Large intestine (tissue), 12 donors: ENCODE measurements at places on chromosomes 2 and 18.

DNA sequence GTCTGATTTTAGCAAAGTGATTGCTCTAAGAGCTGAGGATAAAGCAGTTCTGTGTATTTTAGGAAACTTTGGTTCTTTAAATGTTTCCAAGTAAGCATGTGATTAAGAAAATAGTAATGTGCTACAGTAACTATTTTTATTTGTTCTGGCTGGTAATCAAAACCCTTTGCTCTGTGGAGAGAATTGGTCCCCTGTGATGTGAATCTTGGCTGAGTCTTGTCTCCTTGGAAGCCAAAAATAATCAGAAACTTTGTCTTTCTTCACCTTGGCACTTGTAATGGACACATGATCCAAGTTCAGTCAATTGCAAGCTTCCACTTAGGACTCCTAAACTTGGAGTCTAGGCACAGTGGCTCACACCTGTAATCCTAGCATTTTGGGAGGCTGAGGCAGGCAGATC lies 422.7 kb upstream of the CDH20 start:
- peak; percentile 8 for DNase-seq

GRCh38 chr2:216504376-216504762 lies 5.7 kb downstream of the RPL37A start:
- DNase-seq: no peak

DNA sequence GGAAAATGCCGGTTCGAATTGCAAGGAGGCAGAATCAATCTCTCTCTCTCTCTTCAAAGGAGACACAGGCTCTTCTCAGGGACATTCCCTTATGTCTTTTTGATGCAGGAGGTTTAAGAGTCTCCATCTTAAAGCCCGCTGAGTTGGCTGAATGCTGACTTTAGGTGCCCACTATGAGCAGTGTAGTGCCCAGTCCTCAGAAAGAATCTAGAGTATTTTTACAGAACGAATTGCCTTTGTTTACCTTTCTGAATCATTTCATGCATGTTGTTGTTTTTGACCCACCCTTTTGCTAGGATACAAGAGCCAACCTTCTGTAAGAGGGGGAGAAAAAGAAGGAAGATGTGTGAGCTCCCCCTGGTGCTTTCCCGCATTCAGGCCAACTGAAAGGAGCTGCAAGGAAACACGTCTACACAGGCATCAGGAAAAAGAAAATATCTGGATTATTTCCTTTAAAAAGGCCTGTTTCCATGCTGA lies 193.5 kb upstream of the TCF4 start:
- DNase-seq: no peak

DNA sequence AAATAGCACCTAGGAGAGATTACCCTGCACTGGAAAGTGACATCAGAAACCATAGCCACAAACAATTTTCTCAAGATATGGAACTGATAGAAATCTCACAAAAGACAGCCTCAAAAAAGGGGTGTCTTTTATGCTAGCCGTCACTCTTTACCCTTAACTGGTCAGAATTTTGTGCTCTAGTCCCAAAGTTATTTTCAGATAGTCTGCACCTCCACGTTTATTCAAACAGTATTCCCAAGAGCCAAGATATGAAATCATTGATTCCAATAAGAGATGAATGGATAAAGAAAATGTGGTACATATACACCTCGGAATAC lies 23.5 kb upstream of the PMAIP1 start:
- no peak for DNase-seq

DNA sequence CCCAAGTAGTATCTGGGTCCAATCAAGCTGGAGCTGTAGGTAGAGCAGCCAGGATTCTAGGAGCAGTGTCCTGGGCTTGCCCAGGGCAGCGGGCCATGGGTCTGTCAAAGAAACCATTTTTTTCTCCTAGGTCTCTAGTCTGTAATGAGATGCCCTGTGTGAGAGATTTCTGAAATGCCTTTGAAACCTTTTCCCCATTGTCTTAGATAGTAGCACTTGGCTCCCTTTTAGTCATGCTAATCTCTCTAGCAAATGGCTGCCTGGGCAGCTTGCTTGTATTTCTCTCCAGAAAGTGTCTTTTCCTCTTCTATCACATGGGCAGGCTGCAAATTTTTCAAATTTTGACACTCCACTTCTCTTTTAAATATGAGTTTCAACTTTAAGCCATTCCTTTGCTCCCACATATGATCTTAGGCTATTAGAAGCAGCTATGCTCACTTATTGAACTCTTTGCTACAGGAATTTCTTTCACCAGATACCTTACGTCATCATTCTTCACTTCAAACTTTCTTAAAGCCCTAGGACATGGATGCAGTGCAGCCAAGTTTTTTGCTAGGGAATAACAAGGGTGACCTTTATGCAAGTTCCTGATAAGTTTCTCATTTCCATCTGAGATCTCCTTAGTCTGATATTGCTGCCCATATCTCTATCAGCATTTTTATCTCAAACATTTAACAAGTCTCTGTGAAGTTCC lies 890.2 kb upstream of the VRK2 start:
- no peak for DNase-seq

GRCh38 chr2:417006-417405 lies 129.1 kb upstream of the ALKAL2 start:
- no peak for DNase-seq

DNA sequence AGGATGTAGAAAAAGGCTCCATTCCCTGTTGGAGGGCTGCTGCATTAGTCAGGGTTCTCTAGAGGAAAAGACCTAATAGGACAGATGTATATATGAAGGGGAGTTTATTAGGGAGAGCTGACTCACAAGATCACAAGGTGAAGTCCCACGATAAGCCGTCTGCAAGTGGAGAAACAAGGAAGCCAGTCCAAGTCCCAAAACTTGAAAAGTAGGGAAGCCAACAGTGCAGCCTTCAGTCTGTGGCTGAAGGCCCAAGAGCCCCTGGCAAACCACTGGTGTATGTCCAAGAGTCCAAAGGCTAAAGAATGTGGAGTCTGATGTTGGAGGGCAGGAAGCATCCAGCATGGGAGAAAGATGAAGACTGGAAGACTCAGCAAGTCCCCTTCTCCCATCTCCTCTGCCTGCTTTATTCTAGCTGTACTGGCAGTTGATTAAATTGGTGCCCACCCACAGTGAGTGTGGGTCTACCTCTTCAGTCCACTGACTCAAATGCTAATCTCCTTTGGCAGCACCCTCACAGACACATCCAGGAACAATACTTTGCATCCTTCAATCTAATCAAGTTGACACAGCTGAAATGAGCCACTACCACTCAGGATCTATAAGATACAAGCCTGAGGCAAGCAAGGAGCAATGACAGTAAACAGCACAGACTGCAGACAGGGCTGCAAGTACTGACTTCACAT lies 30.0 kb upstream of the ATG16L1 start:
- no peak for DNase-seq

- no peak for DNase-seq
These were observed 1241.1 kb upstream of the ZEB2 start for GRCh38 chr2:145760781-145761649.

- peak; percentile 23 for DNase-seq
These were observed 17.2 kb downstream of the SH3YL1 start for GRCh38 chr2:246489-247144.

GRCh38 chr2:203763938-203764664 lies 57.7 kb downstream of the CD28 start:
- DNase-seq: no peak

DNA sequence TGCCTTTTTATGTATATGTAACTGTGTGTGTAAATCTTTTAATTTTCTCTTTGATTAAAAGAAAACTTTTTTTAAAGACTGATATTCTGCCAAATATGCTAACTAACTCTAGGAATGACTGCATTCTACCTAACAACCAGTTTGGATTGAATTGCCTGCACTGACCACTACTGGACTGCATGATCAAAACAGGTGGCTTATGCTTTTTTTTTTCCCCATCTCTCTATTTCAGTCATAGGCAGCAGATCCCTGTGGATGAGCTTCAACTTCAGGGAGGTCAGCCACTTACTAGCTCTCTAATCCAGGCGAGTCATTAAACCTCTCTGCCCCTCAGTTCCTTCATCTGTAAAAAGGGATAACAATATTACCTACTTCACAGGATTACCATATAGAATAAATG lies 138.6 kb upstream of the SERTAD2 start:
- DNase-seq: no peak

DNA sequence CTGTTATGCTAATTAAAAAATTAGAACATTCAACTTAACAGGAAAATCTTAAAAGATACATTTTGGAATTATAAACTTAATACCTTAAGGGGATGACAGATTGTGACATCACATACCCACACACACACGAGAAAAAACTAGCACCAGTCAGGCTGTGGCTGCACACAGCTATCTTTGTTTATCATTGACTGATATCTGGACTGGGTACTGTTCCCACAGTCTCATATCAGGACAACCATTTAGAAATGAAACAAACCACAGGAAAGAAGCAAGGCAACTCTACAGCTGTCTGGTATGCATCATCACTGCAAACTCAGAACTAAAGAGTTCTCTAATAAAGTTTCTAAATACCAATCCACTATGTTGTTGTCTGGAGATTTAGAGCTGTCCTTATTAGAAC lies 210.9 kb upstream of the SMAD7 start:
- DNase-seq: peak; percentile 9

GRCh38 chr2:13050764-13051163 lies 334.0 kb downstream of the TRIB2 start:
- DNase-seq: no peak

DNA sequence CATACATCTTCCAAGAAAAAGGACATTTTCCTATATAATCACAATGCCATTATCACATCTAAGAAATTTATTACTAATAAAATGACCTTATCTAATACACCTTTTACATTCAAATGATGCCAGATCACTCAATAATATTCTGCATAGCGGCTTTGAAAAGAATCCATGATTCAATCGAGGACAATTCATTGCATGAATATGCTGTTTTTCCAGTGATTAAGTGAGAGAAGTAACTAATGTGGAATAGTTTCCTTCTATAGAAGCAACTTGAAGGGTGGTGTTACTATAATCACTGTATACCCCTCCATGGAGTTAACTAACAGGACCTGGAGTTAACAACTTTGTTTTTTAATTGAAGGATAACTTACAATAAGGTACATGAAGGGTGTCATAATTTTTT lies 9.1 kb downstream of the PLEK start:
- no peak for DNase-seq

- DNase-seq: no peak
These were observed 24.2 kb downstream of the DHRS9 start for GRCh38 chr2:169093535-169093934.

DNA sequence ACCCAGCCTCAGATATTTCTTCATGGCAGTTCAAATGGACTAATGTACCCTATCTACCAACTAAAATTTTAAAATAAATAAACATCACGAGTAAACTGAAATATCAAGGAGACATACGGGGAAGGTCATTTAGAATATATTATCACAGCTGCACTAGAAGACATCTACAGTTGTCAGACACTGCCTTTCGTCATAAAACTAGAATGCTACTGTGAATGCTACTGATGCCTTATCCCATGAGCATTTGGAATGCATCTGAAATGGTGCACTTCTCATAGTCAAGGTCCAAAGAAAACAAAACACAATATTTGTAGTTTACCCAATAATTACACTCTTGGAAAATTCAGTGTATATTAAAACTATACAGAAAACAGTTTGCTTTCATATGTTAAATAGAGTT lies 165.2 kb downstream of the MREG start:
- DNase-seq: no peak

DNA sequence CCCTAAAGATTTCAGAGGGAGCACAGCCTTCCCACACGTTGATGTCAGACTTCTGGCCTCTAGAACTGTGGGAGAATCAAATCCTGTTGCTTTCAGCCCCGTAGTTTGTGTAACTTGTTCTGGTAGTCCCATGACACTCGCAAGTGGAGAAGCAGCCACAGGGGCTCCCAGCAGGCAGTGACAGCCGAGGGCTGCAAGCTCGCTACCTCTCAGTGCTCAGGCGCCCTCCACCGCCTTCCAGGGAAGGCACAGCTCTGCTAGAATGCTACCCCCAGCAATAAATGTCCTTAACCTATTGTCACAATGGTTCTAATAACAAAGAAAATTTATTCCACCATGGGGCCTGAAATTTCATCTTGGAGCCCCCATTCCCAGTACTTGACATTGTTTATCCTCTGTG lies 143.1 kb upstream of the ZNF236 start:
- DNase-seq: no peak

DNA sequence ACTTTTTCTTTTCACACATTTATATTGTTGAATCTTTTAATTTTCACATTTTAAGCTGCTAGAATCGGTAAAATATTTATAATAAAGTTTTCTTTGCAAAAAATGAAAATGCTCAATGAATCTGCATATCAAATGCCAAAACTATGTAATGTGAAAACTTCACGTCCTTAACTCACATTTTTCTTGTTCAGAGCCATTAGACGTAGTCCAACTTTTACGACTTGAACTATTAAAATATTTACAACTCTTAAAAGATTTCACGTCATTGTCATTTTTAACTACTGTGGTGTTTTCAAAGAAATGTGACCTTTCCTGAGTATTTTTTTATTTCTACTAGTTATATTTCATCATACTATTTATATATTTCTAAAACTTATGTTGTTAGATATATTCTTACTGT lies 54.9 kb downstream of the MRPS9 start:
- no peak for DNase-seq

DNA sequence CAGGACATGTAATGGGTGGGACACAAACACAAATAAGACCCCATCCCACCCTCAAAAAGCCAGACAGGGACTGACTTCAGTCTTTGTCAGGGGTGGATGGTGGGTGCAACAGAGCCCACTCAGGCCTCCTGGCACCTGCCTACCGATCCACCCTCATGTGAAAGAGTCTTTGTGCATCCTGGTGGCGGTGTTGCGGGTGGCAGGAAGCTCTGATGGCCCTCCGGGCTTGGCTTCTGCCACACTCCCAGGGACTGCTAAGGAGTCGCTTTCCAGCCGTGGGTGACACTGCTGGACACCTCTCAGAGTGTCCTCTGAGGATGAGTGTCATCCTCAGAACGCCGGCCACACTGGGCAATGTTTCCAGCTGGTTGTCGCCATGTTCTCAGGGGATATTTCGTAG lies 92.6 kb downstream of the LDLRAD4 start:
- DNase-seq: no peak

- no peak for DNase-seq
These were observed 81.5 kb downstream of the NCKAP5 start for GRCh38 chr2:133486771-133487191.

DNA sequence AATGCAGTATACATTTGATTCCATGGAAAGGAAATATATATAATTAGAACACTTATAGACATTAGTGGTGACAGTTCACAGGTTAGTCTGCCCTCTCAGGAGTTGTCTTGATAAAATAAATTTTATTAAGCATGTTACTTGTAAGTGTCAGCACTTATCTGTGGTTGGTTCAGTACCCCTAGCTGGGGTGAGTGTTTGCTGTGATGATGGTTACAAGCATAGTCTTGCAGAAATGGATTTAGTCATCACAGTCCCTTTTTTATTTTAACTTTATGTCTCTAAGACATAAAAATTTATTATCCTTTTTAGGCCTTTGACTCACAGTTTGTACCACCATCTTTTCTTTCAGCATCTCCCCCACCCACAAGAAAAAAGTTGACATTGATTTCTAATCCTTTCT lies 52.1 kb downstream of the NCK2 start:
- DNase-seq: no peak

- DNase-seq: no peak
These were observed 615.5 kb upstream of the SETBP1 start for GRCh38 chr18:44065206-44065605.

GRCh38 chr2:201777869-201778268 lies 2.9 kb downstream of the ALS2 start:
- no peak for DNase-seq

GRCh38 chr2:198285216-198285615 lies 480.8 kb downstream of the PLCL1 start:
- DNase-seq: no peak

GRCh38 chr2:11395389-11395788 lies 51.0 kb upstream of the ROCK2 start:
- DNase-seq: no peak
